ENCODE measurements at places on chromosomes 4 and X. TPM values are rescaled to one million over a fixed set of nuclear protein-coding genes. Genes with fewer than 3 reads are reported as not detected.

The NDNF gene
- polyA plus RNA-seq = 2.5 TPM

The DMD gene
- 49.5 TPM for polyA plus RNA-seq

The LDB2 gene
- 41.0 TPM for polyA plus RNA-seq

The MUC7 gene
- not detected for polyA plus RNA-seq

The TCEAL6 gene
- polyA plus RNA-seq = not detected
